Glomerular endothelial cell (primary cell): ENCODE measurements at places on chromosomes 4 and X. TPM values are rescaled to one million over a fixed set of nuclear protein-coding genes. Genes with fewer than 3 reads are reported as not detected.

Gene FGFBP1
- total RNA-seq = not detected in 2 replicates

Gene CAPN6
- not detected in 2 replicates for total RNA-seq

Gene TCEAL9
- 106 and 126 TPM in 2 replicates for total RNA-seq

Gene SOX3
- not detected in 2 replicates for total RNA-seq

Gene SLC2A9
- 3.0 and 3.8 TPM in 2 replicates for total RNA-seq

Gene F8A2
- not detected in 2 replicates for total RNA-seq

Gene HADH
- 15.5 and 16.4 TPM in 2 replicates for total RNA-seq

Gene TMEM150C
- total RNA-seq = 5.8 and 10.7 TPM in 2 replicates

Gene CT45A6
- not detected in 2 replicates for total RNA-seq

Gene ZNF711
- total RNA-seq = 1.4 and 3.3 TPM in 2 replicates

Gene FTSJ1
- 55.6 and 77.5 TPM in 2 replicates for total RNA-seq

Gene SPINK2
- not detected in 2 replicates for total RNA-seq

Gene ODAPH
- total RNA-seq = 1.0 TPM in 1 of 2 replicates, not detected in the other

Gene NXF2B
- total RNA-seq = not detected in 2 replicates

Gene CITED1
- total RNA-seq = 0.29 TPM in 1 of 2 replicates, not detected in the other

Gene ANXA10
- total RNA-seq = 0.68 and 0.82 TPM in 2 replicates

Gene CCDC158
- total RNA-seq = not detected in 2 replicates

Gene BCAP31
- total RNA-seq = 206 and 215 TPM in 2 replicates

Gene SAGE1
- not detected in 2 replicates for total RNA-seq

Gene SORCS2
- total RNA-seq = 0.05 and 0.64 TPM in 2 replicates

Gene COL25A1
- total RNA-seq = 1.7 and 2.2 TPM in 2 replicates

Gene EVC2
- 11.0 and 11.7 TPM in 2 replicates for total RNA-seq

Gene NAT8L
- 0.05 TPM in 1 of 2 replicates, not detected in the other for total RNA-seq
